ENCODE measurements at places on chromosomes 6 and 20. TPM values are rescaled to one million over a fixed set of nuclear protein-coding genes. Genes with fewer than 3 reads are reported as not detected.

NNAT gene
- 20.6 TPM for polyA plus RNA-seq

PNPLA1 gene
- 0.06 TPM for polyA plus RNA-seq

SLC26A8 gene
- polyA plus RNA-seq: 0.20 TPM

WFDC12 gene
- 5.9 TPM for polyA plus RNA-seq

CPNE5 gene
- polyA plus RNA-seq: 0.93 TPM

All from lung (tissue), 17 donors.